Fibroblast of skin of left biceps (primary cell): ENCODE measurements at places on chromosomes 6 and 20.

DNA sequence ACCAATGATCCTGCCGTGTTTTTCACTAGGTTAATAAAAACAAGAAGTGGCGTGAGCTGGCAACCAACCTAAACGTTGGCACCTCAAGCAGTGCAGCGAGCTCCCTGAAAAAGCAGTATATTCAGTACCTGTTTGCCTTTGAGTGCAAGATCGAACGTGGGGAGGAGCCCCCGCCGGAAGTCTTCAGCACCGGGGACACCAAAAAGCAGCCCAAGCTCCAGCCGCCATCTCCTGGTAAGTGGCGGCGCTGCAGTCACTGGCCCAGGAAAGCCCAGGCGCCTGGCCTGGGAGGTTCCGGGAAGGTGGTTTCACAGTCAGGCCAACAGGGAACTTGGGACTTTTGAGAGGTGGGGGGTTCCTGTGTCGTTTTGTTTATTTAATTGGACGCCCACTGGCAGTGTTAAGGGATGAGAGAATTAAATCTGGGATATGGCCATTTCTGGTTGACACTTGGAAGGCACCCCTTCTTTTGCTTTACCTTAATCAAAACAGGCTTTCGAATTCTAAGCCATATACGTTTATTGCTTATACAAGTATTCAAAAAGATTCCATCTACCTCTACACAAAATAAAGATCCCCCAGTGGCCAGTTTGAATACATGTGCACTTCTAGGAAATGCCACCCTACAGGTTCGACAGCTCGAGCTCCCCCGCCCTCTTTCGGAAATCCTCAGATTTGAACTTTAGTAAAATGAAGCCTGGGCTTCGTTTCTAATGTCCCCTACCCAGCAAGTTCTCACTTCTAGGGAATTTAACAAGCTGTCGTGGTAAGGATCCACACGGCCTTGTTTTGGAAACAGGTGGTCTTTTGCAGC, 138.9 kb downstream of the TMEM242 start:
- DNase-seq: peak; percentile 8

GRCh38 chr6:38915205-38915925, 133.2 kb upstream of the GLP1R start:
- DNase-seq: no peak

- no peak for DNase-seq
Measured at GRCh38 chr20:36455972-36456625, 85.2 kb upstream of the MYL9 start.

DNA sequence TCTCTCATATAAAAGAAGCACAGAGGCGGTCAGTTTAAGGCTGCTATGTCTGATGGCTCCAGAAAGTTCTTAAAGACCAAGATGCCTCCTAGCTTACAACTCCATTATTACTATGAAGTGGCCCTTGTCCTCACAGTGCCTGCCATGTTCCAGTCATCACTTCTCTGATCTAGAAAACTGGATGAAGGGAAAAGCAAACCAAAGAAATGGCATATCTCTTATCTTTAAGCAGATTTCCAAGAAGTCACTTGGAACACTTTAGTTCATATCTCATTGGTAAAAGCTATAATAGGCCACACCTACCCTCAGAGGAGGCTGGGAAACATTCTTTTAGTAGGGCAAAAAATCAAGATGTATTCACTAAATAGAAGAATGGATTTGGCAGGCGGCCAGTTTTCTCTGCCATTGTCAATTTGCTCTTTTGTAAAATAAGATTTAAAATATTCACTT, 289.6 kb downstream of the TBC1D7 start:
- no peak for DNase-seq

GRCh38 chr6:63964366-63964765, 328.8 kb downstream of the PHF3 start:
- no peak for DNase-seq

GRCh38 chr20:19074828-19075516, 137.5 kb upstream of the SLC24A3 start:
- DNase-seq: no peak

DNA sequence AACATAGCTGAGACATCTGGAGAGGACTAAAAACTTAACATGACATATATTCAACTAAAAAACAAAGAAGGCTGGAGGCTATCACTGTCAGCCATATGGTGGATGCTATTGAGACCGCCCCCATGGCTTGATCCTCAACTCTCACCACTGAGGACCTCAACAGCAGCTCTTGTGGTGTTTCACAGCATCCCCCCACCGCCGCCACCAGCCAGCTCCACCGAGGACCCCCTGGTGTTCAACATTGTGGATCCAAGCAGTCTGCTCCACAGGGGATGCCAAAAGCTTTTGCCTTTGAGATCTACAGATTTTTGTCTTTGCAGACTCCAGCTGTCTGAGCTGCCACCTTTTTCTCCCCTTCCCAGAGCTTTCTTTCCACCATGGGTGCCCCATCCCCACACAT, 64.6 kb downstream of the NUS1 start:
- DNase-seq: no peak

GRCh38 chr6:116189472-116189871, 63.5 kb upstream of the COL10A1 start:
- no peak for DNase-seq
